ENCODE measurements at places on chromosomes 7 and 10.

GRCh38 chr7:150465414-150465813, 15.0 kb downstream of the GIMAP8 start:
- no peak for DNase-seq

DNA sequence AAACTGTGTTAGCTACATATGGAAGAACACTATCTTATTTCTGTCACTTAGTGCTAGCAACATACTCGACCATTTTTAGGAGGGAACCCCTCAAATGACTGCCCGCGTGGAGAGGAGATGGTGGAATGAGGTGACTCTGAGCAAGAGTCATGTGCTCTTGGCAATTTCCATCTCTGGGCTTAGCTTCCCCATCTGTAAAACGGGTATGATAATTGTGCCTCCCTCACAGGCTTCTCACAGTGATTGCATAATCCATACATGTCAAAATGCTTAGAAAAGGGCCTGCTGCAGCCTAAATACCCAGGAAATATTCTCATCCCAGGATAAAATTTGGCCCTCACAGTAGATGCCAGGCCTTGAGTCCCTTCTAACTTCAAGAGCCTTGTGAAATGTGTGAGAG, 86.6 kb downstream of the WDFY4 start:
- DNase-seq, result no peak

GRCh38 chr7:22586101-22586785, 86.3 kb upstream of the STEAP1B start:
- DNase-seq, result no peak

GRCh38 chr10:33353334-33353733, 18.9 kb upstream of the NRP1 start:
- DNase-seq, result no peak

DNA sequence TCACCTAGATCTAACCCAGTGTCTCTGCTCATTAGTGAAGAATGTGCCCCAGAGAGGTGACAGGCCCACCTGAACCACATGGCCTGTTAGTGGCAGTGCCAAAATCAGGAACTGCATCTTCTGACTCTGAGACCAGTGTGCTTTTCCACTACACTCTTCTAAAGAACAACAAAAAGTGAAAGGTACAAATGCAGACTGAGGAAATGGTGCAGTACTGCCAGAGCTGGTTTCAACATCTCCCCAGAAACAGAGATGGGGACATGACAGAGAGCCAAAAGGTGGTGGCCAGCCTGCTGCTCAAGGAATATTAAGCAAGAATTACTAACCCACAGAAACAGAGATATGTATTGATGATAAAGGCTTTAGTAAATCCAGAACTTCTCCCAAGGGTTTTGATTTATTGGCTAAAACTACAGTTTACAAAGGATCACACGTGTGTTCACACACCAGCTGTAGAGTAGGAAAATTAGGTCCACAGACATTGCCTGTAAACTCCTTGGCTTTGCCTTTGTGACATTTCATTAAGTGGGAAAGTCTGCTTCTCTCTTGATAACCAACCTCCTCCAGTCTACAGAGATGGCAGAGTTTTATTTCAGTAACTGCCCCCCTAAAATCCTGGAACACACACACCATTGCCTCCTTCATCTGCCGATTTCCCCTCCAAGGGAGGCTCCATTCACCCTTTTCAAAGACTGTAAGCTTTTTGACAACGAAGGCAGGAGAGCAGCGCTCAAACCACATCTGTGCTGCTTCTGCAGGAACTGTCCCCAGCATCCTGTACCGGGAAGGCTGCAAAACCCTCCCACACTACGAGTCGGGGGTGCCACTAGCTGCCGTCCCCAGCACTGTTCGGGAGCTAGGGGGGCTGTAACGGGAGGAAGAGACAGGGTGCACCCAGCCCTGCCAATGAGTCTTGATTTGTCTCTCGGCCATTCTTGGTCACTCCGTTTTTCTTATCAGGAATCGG, 29.8 kb downstream of the GSDME start:
- DNase-seq, result no peak

- DNase-seq, result no peak
Measured at GRCh38 chr10:35783305-35783838, 141.3 kb upstream of the FZD8 start.

DNA sequence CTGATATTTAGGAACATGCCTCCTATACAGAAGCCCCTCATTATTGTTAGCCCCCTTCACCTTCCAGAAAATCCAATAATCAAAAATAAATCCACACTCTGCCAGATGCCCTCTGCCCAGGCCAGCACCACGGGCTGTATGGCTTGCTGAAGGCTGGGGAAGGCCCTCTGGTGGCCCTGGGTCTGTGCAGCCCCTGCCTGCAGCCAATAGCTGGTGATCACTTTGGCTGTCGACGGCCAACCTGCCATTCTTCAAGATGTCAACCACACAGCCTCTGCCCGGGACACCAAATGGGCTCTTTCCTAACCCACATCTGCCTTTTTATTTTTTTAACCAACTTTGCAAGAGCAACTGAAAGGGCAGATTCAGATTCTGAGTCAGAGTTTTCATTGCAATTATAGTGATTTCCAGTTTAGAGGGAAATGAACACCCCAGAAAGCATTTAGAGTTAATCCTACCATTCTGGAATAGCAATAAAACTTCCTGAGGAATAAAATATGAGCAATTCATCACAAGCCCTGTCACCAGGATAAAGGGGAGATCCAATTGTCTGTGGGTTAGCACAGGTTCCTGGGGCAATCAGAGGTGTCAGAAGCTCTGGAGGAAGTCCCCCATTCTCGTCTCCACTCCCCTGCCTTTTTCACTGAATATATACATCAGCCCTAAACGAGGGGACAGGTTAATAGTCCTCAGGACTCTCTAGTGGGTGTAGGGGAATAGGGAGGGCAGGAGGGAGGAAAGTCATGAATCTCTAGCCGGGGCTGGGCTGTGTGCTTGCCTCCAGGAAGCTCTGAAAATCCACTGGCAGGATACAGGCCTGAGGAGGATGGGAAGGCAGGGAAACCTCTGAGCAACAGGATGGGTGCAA, 211.3 kb downstream of the GRID1 start:
- DNase-seq, result no peak

- no peak for DNase-seq
Measured at GRCh38 chr7:36131499-36131898, 21.6 kb upstream of the EEPD1 start.

DNA sequence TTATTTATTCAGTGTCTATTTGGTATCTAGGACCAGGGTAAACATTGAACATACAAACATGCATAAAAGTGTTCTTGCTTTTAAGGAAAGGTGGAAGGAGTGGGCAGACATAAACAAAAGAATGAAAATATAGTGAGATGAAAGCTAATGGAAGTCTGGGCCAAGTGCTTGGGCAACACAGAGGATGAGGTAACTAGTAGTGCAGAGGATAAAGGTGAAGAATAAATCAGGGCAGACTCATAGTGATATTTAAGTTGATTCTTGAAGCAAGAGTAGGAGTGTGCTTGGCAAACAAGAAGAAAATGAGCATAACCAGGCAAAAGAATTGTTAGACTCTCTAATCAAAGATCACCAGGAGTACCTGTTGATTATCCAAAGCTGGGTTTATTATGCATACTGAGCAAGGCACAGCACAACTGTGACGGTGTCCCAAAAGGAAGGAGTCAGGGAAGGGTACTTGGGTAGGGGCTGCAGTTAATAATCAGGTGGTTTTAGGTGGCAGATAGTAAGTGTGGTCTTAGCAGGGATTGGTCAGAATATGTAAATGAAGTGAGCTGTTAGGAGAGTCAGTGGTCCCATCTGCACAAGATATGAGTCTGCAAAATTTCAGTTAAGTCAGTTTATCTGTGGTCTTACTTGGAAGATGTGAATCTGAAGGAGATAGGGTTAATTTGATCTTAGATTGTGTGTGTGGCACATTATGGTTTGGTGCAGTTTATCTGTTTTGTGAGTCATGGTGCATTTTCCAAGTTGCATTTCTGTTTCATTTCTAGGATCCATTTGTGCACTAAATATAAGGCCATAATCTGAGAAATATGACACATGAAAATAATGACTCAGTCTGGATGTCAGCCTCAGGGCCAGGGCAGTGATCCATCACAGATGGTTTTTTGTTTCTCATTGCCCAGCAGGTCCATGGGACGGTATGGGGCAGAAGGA, 30.6 kb upstream of the TAX1BP1 start:
- DNase-seq, result no peak

DNA sequence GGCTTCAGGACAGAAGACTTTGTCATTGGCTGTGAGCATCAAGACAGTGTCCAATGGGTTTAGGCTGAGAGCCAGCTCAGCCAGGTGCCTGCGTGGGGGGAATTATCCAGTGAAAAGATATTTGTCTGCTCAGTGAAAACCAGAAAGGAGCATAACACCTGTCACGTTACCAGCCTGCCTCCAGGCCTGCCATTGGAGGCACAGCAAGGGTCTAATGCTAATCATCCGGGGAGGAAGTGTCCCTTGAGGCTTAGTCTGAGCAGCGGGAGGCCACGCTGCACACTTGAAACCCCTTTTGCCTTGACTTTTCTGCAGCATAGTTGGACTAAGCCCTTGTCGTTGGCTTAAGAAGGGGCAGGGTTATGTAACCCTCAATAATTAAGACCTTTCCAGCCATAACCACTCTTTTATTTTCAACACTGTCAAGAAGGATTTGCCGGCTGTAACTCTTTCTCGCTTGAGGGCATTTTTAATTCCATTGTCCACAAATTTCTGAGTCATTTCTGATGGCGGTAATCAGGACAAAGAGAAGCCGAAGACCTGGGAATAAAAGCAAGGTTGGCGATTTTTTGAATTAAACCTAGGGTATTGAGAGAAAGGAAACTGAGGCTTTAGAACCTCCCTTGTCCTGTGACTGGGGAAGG, 639.6 kb upstream of the FOXK1 start:
- DNase-seq, result no peak

DNA sequence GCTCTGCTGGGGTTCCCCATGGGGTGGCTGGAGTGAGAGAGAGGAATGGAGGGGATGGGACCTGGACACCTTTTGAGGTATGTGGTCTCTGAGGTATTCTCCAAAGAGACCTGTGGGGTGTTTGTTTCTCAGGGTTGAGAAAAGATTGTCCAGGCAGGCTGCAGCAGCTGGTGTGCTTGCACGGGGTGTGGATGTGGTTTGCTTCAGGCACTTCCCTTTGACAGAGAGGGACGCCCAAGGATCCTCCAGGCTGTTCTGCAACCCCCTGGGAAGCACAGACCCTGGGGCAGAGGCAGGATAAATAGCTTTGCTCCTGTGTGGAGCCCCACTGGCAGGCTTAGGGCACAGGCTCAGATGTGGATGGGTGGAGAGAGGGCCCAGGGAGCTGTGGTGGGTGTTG, 115.1 kb upstream of the AGK start:
- no peak for DNase-seq

DNA sequence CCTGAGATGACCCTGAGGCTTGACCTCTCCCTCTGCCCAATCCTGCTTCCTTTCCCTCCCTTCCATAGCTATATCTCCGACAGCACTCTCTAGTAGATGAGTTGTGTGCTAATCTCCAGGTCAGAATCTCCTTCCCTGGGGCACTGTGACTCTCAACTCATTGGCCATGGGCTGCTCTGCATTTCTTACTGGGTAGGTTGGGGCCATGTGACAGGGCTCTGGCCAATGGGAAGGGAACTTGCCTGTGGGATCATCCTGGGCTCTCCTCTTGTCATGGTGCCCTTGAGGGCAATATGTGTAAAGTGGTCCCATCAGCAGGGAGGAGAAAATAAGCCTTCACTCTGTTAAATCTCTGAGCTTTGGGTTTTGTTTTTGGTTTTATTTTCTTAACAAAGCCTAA, 80.1 kb upstream of the ANKRD1 start:
- no peak for DNase-seq

DNA sequence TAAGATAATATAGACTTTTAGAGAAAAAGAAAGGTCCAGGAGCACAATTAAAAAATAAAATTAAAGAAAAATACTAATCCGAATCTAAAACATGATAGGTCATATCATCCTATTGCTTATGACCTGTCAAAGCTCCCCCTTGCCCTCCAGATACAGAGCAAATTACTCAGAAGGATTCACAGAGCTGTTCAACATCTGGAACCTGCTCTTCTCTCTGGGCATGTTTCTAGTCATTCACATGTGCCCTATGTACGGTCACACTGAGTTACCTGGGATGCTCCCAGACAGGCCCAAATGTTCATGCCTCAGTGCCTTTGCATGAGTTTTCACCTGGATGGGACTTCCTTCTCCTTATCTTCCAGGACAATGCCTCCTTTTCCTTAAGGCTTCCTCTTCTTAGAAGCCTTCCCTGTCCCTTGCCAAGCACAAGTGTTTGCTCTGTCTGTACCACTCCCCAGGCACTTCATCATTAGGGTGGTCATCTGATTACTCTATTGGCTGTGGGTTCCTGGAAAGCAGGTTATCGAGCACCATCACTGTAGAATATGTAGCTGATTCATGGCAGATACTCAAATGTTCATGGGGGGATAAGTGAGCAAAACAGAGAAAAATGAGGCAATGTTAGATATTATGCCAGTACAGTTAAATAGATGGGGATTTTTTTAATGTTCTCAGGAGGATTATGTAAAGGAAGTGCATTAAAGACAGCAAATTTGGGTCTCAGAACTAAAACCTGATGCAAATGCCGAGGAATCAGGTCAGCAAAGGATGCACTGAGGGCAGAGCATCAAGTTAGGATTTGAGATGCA, 12.0 kb upstream of the AOAH start:
- DNase-seq, result no peak

GRCh38 chr7:2049782-2050510, 182.8 kb downstream of the MAD1L1 start:
- DNase-seq, result no peak

- no peak for DNase-seq
Measured at GRCh38 chr7:98368716-98369115, 32.2 kb downstream of the BAIAP2L1 start.

DNA sequence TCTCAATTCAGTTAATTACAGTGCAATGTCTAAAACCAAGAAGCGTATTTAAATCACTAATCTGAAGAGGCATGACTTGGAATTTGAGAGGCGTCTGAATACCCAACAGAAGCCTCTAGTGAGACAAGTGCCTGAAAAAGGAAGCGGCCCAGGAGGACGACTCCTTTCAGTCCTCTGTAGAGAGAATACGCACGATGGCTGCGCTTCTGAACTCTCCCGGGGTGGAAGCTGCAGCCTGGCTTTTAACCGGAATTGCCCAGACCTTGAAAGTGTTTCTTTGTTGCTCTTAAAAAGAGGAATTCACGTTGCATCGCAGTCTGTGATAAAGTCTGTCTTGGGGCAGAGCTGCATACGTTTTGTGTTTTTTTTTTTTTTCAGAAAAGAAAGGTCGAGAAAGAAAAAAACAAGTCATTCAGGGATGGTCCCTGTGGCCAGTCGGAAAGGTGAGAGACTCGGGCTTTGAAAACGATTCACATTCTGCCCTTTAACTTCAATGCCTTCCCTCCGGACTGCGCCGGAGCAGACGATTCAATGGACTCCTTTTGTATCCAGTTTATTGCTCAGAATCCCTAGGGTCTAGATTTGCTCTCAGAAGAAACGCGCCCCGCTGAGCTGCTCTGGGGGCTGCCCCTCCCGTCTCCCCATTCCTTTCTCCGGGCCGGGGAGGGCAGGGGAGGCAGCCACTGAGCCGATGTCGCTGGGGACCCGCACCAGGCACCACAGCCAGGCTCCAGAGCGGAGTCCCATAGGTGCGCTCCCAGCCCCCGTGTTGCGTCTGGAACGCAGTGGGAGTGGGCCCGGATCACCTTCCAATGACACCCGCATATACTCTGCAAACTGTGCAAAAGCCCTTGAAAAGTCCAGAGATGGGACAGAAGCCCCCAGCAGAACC, 994 bp upstream of the PTF1A start:
- DNase-seq, result no peak

- DNase-seq, result no peak
Measured at GRCh38 chr10:12839941-12840611, 161.4 kb downstream of the CCDC3 start.

- no peak for DNase-seq
Measured at GRCh38 chr7:29877196-29877595, 70.9 kb downstream of the WIPF3 start.

- DNase-seq, result no peak
Measured at GRCh38 chr7:17912050-17912449, 28.2 kb downstream of the SNX13 start.
